Activated naive CD8-positive, alpha-beta T cell treated with anti-CD3 and anti-CD28 coated beads, Interleukin-2, amount 50 U/mL, for 24 hours (primary cell): ENCODE measurements at places on chromosomes 6 and 20.

DNA sequence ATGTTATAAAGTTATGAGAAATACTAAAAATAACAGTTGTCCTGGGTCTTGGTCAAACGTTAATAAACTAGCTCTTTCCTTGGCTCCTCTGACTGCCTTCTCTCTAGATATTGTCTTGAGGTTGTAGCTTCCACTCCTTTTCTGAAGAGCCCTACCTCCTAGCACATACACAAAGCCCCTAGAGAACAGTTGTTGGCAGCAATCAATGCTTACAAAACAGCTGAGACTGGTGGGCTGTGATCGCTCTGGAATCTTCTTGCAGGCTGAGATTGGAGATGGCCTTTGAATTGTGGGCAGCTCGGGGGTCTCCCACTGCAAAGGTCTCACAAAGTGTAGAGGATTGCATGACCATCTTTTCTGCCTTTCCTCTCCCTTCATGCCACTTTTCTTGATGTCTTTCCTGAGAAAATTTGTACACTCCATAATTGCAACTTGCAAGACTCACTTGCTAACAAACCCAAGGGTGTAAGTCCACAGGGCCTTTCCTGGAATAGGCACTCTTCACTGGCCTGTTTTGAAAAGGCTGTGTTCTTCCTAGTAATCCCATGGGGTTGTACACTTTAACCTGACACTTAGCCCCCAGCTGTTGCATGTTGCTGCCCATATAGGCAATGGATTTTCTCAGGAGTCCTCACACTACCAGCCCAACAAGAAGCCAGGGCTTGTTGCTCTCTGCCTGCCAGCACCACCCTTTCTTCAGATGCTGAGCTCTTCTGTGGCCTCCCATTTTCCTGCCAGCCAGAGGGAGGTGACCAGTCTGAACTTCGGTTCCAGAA, 99.9 kb downstream of the TCP11 start:
- no peak overlapping the region for H3K27ac ChIP-seq
- no peaks in the 10 kb centered on the region for H3K36me3 ChIP-seq
- H3K27me3 ChIP-seq = no peaks in the 10 kb centered on the region
- no peak for DNase-seq

GRCh38 chr6:146364816-146365594, 178.6 kb upstream of the RAB32 start:
- H3K4me3 ChIP-seq = no peak overlapping the region
- H3K4me1 ChIP-seq = peaks cover 8% of the 10 kb centered on the region
- H3K27ac ChIP-seq = peak overlapping the region; percentile 48
- H3K36me3 ChIP-seq = no peaks in the 10 kb centered on the region
- no peak for DNase-seq

- H3K27ac ChIP-seq = no peak overlapping the region
- no peak for DNase-seq
- peaks cover 29% of the 10 kb centered on the region for H3K36me3 ChIP-seq
- no peak overlapping the region for H3K4me3 ChIP-seq
- no peaks in the 10 kb centered on the region for H3K27me3 ChIP-seq
- no peaks in the 10 kb centered on the region for H3K4me1 ChIP-seq
Observed at GRCh38 chr20:48668451-48668946, 159.3 kb downstream of the PREX1 start.

- H3K36me3 ChIP-seq = no peaks in the 10 kb centered on the region
- peaks cover 4% of the 10 kb centered on the region for H3K27me3 ChIP-seq
- H3K27ac ChIP-seq = no peak overlapping the region
- DNase-seq = no peak
- no peaks in the 10 kb centered on the region for H3K4me1 ChIP-seq
Observed at GRCh38 chr20:48139262-48140041, 354.2 kb upstream of the SULF2 start.

- peak overlapping the region; percentile 46 for H3K27ac ChIP-seq
- no peak for DNase-seq
- no peak overlapping the region for H3K4me3 ChIP-seq
- no peaks in the 10 kb centered on the region for H3K27me3 ChIP-seq
- H3K36me3 ChIP-seq = peaks cover 33% of the 10 kb centered on the region
- peaks cover 73% of the 10 kb centered on the region for H3K4me1 ChIP-seq
Observed at GRCh38 chr6:109457562-109457996, 2.0 kb upstream of the MICAL1 start.

DNA sequence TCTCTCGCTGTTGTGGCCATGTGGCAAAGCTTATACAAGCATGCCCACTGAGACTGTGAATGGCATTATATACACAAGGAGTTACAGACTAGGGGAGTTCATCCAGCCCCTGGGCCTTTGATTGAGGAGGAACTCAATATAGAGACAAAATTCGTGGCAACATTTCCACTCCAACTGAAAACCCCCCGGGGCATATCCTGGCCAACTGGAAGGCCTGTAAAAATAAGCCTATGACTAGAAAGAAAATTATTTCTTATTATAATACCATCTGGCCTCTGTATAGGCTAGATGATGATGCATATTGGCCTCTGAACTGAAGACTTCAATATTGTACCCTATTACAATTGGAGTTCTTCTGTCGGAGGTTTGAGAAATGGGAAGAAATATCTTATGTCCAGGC, 175.5 kb upstream of the GJE1 start:
- peaks cover 4% of the 10 kb centered on the region for H3K36me3 ChIP-seq
- H3K27ac ChIP-seq = no peak overlapping the region
- H3K27me3 ChIP-seq = no peaks in the 10 kb centered on the region
- H3K4me3 ChIP-seq = no peak overlapping the region
- DNase-seq = no peak

DNA sequence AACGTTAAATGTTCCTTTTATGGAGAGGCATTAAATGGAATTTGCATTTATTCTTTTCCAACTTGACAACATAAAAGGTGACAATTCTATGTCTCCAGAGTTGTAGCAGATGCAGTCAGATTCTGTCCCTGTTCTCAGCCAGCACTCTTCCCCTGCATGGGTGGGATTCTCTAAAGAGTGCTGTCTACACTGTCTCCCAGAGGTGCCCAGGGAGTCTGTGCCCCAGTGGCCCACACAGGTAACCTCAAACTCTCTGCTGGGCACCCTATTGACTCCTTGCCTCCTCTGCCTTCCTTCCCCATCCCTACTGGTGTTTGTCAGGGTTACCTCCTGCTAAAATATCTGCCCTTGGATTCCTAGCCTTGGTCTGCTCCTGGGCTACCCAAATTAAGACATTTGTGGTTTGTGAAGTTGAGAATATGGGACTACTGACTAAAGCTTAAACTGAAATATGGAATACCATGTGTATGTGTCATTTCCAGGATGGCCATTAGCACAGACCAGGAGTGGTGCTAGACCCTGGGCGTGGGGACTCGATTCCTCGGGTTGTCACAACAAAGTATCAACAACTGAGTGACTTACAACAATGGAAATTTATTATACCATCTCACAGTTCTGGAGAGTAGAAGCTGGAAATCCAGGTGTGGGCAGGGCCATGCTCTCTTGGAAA, 284.7 kb downstream of the CDH26 start:
- H3K36me3 ChIP-seq = no peaks in the 10 kb centered on the region
- no peak overlapping the region for H3K4me3 ChIP-seq
- no peak for DNase-seq
- no peak overlapping the region for H3K27ac ChIP-seq

DNA sequence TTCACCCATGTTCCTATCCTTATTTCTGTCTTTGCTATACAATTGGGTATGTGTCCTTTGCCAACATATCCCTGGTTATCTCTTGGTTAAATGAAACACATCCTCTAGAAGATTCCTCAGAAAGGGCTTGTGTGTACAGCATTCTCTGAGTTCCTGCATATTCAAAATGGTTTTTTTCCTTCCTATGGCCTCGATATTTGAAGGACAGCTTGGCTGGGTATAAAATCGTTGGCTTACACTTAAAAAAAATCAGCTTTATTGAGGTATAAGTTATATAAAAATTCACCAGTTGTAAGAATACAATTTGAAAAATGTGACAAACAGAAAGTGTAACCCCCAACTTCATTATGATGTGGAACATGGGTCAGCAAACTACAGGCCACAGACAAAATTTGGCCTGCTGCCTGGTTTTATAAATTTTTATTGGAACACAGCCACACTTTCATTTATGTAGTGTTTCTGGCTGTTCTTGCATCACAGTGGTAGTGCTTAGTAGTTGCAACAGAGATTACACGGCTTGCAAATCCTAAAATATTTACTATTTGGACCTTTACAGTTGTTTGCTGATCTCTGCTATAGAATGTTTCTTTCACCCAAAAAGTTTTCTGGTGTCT, 16.7 kb downstream of the PCMT1 start:
- H3K27ac ChIP-seq = no peak overlapping the region
- H3K36me3 ChIP-seq = peaks cover 40% of the 10 kb centered on the region

- DNase-seq = peak; percentile 82
- H3K27me3 ChIP-seq = peaks cover 4% of the 10 kb centered on the region
- H3K4me3 ChIP-seq = no peak overlapping the region
- no peaks in the 10 kb centered on the region for H3K36me3 ChIP-seq
- no peak overlapping the region for H3K27ac ChIP-seq
- H3K4me1 ChIP-seq = peaks cover 3% of the 10 kb centered on the region
Observed at GRCh38 chr20:35994994-35995453, 26.6 kb downstream of the CNBD2 start.

DNA sequence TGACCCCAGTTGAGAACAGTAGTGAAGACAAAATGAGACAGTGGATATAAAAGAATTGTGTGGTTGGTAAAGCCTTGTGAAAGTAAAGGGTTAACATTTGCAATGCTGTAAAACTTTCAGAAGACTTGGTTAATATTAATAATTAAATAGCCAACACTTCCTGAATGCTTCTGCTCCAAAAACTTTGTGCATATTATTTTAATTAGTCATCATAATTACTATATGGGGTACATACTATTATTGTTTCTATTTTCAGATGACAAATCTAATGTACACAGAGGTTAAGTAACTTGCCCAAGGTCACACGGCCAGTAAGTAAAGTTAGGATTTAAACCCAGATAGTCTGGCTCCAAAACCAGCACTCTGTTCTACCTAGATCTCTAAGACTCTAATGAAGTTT, 291.3 kb downstream of the OGFRL1 start:
- H3K4me1 ChIP-seq = no peaks in the 10 kb centered on the region
- no peak overlapping the region for H3K27ac ChIP-seq
- no peaks in the 10 kb centered on the region for H3K36me3 ChIP-seq
- no peak for DNase-seq
- H3K27me3 ChIP-seq = no peaks in the 10 kb centered on the region

DNA sequence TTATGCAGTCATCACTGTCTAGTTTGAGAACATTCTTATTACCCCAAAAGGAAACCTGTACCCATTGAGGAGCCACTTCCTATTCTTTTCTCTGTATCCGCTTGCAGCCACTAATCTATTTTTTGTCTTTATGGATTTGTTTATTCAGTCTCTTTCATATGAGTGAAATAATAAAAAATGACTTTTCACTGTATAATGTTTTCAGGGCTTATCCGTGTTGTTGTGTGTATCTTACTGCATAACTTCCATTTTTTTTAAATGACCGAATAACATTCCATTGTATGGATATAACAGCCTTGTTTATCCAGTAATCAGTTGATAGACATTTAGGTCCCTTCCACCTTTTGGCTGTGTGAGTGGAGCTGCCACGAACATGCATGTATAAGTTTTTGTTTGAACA, 86.6 kb downstream of the ZFAND3 start:
- DNase-seq = no peak
- H3K27me3 ChIP-seq = no peaks in the 10 kb centered on the region
- no peak overlapping the region for H3K4me3 ChIP-seq
- H3K36me3 ChIP-seq = peaks cover 8% of the 10 kb centered on the region

DNA sequence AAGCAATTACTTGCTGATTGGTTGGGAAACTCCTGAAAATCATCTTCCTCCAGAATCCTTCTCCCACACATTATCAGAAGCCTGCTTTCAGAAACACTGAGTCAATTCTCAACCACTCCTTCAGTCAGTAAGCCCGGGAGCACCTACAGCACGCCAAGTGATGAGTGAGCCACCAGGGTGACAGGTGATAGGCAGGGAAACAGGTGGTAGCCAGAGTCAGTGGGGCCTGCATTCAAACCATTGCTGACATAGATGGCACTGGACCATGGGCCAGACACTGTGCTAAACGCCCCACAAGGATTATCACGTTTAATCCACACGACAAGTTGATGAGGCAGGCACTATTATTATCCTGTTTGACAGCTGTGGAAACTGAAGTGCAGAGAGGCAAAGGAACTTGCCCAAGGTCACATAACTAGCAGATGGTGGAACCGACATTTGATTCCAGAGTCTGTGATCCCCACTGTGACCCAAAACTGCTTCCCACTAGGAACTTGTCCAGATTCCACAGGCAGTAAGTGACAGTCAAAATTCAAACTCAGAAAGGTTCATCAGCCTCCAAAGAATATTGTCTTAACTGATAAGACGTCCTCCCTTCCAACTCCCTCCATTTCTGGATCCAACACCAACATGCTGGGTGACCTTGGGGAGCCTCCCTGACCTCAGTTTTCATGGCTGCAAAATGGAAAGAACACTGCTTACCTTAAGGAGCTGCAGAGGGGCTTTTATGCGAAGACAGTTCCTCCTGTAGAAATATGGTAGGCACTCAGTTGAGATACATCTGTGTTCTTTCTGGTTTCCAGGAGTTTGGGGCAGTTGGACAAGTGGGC, 23.9 kb upstream of the TOP1 start:
- no peaks in the 10 kb centered on the region for H3K27me3 ChIP-seq
- peaks cover 48% of the 10 kb centered on the region for H3K4me1 ChIP-seq
- H3K27ac ChIP-seq = peak overlapping the region; percentile 91
- H3K36me3 ChIP-seq = no peaks in the 10 kb centered on the region

DNA sequence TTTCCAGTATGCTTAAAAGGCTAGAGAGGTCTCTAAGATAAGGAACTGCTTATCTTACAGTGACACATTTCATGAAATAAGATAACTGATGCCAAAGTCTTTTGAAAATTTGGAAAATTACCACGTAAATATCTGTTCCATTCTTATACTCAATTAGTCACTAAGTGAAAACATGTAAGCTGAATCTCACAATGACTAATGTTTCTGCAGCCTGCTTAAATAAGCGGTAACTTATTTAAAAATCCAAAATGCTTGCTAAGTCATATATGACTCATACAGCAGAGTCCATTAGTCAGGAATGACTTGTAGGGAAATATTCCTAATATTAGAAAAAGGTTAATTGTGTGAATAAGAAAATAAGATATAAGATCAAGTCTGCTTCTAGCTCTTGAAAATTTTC, 27.8 kb upstream of the LGSN start:
- peaks cover 7% of the 10 kb centered on the region for H3K4me1 ChIP-seq
- no peak for DNase-seq
- H3K27ac ChIP-seq = no peak overlapping the region
- no peak overlapping the region for H3K4me3 ChIP-seq
